ENCODE measurements at places on chromosomes 6 and 20.

- no peak overlapping the region for H3K27ac ChIP-seq
- DNase-seq, result no peak
- H3K36me3 ChIP-seq, result no peaks in the 10 kb centered on the region
- H3K4me3 ChIP-seq, result no peak overlapping the region
Measured at GRCh38 chr6:33738879-33739278, 7.8 kb downstream of the IP6K3 start.

DNA sequence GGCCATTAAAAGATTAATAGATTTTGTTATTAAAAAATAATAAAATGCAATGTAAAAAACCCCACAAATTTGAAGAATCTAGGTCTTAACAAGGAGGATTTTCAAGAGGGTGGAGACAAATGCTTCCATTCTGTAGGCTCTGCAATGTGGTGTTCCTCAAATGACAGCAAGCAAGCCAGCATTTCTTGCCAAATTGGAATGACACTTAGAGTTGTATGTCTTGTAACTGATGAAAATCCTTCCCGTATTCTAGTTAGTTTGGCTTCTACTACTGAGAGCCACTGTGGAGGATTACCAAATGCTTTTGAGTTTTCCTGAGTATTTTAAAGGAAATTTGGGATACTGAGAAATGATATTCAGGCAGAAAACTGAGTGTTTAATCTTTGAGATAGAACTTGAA, 1225.5 kb upstream of the CITED2 start:
- DNase-seq, result no peak
- H3K4me1 ChIP-seq, result no peaks in the 10 kb centered on the region

DNA sequence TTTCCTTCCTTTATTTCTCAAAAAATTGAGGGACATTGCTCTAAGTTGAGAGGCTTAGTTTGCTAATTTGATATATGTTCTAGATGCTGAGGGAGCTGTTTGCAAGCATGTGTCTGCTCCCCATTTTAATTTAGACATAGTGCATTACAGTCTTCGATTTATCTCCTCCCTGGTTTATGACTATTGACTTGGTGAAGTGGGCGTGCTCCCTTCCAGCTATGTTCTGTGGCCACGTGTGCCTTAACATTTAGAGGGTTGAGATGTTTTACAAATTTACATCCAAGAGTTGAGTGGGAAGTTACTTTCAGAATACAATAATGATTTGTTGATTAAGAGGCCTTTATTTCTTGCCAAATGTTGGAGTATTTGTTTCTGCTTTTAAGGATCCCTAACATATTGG, 48.2 kb downstream of the KLHL32 start:
- no peaks in the 10 kb centered on the region for H3K27me3 ChIP-seq
- H3K36me3 ChIP-seq, result no peaks in the 10 kb centered on the region
- no peak overlapping the region for H3K4me3 ChIP-seq
- no peaks in the 10 kb centered on the region for H3K4me1 ChIP-seq
- no peak overlapping the region for H3K27ac ChIP-seq

DNA sequence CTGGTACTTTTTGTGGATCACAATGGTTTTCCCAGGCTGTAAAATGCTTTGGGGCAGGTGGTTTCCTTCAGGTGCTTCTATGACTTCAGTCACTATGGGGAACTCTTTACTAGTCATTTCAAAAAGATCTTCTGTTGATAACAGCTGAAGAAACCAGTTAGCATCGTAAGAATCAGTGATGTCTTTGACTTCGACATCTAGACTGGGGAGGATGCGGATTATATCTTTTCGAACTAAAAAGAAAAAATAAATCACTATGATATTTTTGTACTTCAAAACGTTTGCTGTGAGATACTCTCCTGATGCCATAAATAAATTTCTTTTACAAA, 87.2 kb downstream of the THEMIS start:
- DNase-seq, result no peak
- no peak overlapping the region for H3K4me3 ChIP-seq
- no peak overlapping the region for H3K27ac ChIP-seq
- H3K4me1 ChIP-seq, result no peaks in the 10 kb centered on the region
- H3K27me3 ChIP-seq, result no peaks in the 10 kb centered on the region

DNA sequence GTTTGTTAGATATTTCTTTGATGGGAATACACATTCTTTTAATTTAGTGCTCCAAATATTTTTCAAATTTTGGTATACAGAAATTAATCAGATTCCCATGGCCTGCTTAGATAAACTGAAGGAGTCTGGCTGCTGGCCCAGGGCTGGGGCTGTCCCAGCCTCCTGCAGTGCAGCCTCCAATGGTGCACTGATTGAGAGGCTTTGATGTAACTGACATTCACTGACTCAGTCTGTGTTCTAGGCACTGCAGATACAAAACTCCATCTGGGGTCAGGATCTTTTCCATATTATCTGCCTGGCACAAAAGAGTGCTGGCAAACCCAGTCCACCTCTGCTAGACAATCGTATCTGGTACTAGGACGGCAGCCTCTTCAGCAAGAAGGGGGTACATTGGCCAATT, 64.8 kb downstream of the GRIK2 start:
- H3K27me3 ChIP-seq, result no peaks in the 10 kb centered on the region
- H3K4me1 ChIP-seq, result no peaks in the 10 kb centered on the region
- no peaks in the 10 kb centered on the region for H3K36me3 ChIP-seq

DNA sequence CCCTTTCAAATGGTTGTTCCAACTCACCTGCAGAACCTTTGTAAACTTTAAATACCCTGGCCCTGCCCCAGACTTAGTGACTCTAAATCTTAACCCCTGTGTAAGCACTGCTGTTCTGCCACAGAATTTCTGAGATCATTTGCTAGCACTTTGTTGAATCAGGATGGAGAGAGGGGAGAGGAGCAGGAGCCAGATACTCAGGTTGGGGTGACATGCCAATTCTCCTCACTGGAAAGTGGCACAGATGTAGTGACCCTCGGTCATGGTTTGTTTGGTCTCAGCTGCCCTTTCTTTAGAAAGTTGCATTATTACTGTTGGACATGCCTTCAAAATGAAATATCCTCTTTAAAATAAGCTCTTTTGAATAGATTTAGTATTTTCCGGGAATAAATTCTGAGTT, 168.0 kb downstream of the ZFAND3 start:
- H3K27me3 ChIP-seq, result no peaks in the 10 kb centered on the region
- H3K4me1 ChIP-seq, result no peaks in the 10 kb centered on the region
- no peak overlapping the region for H3K4me3 ChIP-seq
- H3K36me3 ChIP-seq, result no peaks in the 10 kb centered on the region

GRCh38 chr6:16472349-16473069, 234.1 kb downstream of the GMPR start:
- H3K27ac ChIP-seq, result no peak overlapping the region
- no peak for DNase-seq
- no peak overlapping the region for H3K4me3 ChIP-seq
- peaks cover 5% of the 10 kb centered on the region for H3K36me3 ChIP-seq
- H3K27me3 ChIP-seq, result no peaks in the 10 kb centered on the region
- peaks cover 6% of the 10 kb centered on the region for H3K4me1 ChIP-seq

GRCh38 chr20:64113444-64113775, 6.0 kb upstream of the NPBWR2 start:
- H3K27me3 ChIP-seq, result no peaks in the 10 kb centered on the region
- no peak overlapping the region for H3K4me3 ChIP-seq
- H3K36me3 ChIP-seq, result no peaks in the 10 kb centered on the region
- no peak overlapping the region for H3K27ac ChIP-seq
- peak; percentile 48 for DNase-seq
- H3K4me1 ChIP-seq, result no peaks in the 10 kb centered on the region

DNA sequence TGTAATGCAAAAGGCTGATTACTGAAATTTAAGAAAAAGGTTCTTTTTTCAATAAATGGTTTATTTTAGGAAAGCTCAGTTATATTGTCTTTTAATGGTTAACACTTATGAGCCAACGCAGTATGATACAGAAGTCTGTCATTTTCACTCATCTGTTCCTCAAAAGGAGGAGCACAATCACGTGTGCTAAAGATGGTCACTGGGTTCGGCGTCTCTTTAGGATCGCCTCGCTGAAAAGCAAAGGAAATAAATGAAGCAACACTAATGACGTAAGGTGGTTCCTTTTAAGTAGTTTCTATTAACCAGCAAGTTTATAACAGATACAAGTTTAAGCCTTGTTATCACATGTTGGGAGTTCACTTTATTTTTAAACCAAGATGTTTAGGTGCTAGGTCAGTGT, 125.7 kb downstream of the MAP3K4 start:
- H3K4me1 ChIP-seq, result no peaks in the 10 kb centered on the region
- H3K36me3 ChIP-seq, result peaks cover 95% of the 10 kb centered on the region
- no peaks in the 10 kb centered on the region for H3K27me3 ChIP-seq
- DNase-seq, result no peak
- no peak overlapping the region for H3K4me3 ChIP-seq
- H3K27ac ChIP-seq, result no peak overlapping the region

GRCh38 chr6:138691595-138692057, 81.9 kb upstream of the CCDC28A start:
- H3K27ac ChIP-seq, result peak overlapping the region; percentile 65
- H3K4me3 ChIP-seq, result peak overlapping the region; percentile 63
- H3K36me3 ChIP-seq, result no peaks in the 10 kb centered on the region
- H3K27me3 ChIP-seq, result no peaks in the 10 kb centered on the region
- DNase-seq, result no peak

DNA sequence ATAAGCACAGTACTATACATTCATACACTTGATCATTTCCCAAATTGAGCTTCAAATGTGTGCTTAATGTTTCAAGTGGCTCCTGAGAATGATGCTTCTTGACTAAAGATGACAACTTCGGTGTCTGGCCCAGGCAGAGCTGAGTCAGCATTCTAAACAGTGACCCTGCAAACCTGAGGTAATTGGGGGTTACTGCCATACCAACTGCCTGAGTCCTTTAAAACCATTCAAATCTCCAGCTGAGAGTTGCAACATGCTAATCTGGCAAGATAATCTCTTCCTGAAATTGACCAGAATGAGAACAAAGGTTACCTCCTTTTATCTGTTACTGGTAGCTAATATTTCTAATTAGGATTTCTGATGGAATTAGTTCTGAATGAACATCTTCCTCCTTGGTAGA, 8.2 kb downstream of the BACH2 start:
- no peaks in the 10 kb centered on the region for H3K36me3 ChIP-seq
- no peak for DNase-seq
- H3K27me3 ChIP-seq, result no peaks in the 10 kb centered on the region

Measured in tibial artery (tissue), 4 donors.